Activated CD4-positive, alpha-beta T cell treated with anti-CD3 and anti-CD28 coated beads, Interleukin-2, amount 10 ng/mL, durations not matched to agents 7 days and 5 days (primary cell): ENCODE measurements at places on chromosomes 1 and 21. TPM values are rescaled to one million over a fixed set of nuclear protein-coding genes. Genes with fewer than 3 reads are reported as not detected.

- no peak for DNase-seq
Observed at GRCh38 chr1:56648546-56648945, 3.4 kb downstream of the PRKAA2 start.

Gene LPAR3
- total RNA-seq = 1.5 TPM

DNA sequence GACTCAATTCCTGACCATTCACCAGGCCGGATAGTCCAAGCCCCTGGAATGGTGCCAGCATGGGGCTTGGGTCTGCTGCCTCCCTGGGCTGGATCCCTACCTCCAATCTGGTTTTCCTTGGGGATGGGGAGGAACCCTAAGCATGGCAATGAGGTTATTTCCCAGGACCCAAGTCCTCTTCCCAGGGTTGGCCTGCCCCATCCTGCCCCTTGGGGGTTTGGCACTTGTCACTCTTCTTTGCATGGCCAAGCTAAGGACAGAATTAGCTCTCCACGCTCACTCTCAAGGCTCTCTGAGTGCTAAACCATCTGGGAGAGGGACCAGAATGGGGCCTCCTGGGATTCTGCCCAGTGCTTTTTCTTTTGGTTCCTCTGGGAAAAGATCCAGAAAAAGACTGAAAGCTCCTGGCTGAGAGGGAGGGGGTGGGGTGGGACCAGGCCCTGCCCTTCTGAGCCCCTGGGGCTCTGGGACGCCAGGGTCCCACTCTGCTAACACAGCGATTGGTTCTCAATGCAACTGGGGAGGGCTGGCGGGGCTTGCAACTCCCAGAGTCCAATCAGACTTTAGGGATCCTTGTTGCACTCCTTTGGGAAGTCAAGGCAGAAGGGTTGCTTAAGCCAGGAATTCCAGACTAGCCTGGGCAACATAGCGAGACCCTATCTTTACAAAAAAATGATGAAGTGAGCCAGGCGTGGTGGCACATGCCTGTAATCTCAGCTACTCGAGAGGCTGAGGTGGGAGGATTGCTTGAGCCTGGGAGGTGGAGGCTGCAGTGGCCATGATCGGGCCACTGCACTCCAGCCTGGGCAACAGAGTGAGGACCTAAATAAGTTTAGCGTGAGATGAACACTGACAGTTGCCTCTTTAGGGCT, 52.7 kb downstream of the DHRS3 start:
- no peak for DNase-seq

DNA sequence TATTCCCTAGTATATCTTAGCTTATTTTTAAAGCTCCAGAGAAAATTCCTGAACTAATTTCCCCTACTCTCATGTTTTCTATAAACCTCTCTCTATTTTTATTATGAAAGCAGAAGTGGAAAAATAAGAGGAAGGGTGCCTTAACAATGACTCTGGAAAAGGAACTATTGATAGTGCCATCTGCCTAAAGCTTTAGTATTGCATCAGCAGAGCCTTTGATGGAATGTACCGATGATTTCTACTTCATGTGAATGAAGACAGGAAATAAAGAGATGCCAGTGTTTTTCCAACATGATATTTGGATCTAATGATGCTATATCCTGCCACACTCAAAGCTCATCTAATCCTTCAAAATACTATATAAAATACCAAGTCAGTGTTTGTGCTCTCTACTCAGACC, 35.1 kb downstream of the TNFSF18 start:
- DNase-seq = no peak

DNA sequence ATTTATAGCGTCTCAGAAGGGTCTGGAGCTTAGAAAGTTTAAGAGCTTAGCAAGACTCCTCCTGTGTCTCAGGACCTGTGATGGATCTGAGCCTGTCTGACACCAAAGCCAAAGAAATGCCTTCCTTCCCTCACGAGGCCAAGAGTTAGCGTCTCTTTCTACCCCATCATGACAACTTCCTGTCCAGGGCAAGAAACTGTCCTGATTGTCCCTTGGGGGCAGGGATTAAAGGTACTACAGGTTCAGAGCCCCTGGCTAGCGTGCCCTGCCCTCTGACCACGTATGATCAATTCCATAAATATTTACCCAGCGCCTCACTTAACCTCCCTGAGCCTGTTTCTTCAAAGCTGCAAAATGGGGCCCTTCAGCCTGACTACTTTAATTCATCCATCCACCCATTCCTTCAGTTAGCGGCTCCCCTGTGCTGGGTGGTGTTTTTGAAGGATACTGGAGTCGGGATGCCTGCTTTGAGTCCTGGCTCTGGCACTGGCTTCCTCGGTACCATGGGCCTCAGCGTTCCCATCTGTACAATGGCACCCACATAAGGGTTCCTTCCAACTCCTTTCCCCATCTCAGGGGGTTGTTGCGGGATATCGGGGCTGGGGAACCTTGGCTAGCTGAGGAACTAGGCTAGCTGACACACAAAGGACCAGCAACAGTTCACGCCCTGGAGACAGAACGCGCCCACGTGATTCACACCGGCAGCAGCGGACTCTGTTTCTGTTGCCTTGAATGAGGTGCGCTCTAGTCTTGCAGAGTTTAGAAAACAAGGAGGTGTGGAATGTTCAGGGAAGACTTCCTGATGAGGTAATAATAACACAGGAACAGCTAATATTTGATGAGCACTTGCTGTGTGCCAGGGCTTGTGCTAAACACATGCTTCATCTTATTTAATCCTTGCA, 23.0 kb upstream of the EPHA2 start:
- no peak for DNase-seq

DNA sequence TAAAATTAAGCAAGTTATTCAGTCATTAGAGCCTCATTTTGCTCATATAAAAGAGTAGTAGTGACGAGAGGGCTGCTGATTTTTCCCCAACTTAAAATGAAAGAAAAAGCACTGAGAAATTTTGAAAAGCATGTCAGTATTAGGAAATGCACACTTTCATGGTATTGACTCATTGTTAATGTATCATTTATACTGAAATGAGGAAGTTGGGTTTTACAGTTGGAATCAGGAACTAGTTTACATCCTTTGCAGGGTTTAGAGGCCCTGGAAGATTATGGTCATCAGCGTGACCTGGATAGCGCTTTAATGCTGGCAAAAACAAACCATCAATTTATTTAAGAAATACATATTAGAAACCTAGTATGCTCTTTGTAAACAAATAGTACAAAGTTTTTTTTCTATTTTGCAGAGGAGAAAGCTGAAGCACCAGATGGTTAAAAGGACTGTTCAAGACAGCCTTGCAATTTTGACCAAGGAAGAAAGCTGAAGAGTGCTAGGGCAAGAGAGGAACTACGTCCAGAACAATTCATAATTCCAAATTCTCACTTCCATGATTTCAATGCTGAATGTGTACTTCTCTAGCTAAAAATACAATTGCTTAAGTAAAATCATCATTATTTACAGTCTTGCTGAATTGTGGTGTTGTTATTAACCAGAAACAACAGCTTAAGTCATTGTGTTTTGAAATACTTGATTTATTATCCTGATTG, 94.8 kb upstream of the SGIP1 start:
- DNase-seq = no peak

DNA sequence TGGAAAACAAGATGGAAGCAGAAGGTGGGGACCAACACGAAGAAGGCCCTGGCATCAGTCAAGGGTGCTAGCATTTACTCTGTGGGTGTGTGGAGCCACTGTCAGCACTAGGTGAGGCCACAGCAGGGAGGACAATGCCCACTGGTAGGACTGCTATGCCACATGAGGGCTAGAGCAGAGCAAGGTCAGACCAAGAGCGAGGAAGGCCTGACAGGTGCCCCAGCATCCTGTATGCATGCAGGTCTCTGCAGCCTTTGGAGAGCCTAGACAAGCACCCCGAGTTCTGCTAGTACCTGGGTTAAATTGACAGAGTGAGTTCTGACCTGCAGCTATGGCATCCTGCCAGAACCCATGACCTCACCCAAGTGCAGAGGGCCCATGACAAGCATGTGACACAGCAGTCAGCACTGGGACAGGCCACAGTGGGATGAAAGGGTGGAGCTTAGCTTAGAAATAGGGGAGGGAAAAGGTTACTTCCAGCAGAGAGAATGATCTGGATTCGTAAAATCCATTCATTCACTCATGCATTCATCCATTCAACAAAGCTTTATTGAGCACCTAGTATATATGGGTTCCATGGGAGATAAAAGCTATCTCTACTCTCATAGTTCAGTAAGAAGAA, 9.0 kb upstream of the CSF1 start:
- no peak for DNase-seq

- DNase-seq = no peak
Observed at GRCh38 chr1:109204484-109204883, 9.2 kb upstream of the SARS1 start.

Gene AK2
- 193 TPM for total RNA-seq

DNA sequence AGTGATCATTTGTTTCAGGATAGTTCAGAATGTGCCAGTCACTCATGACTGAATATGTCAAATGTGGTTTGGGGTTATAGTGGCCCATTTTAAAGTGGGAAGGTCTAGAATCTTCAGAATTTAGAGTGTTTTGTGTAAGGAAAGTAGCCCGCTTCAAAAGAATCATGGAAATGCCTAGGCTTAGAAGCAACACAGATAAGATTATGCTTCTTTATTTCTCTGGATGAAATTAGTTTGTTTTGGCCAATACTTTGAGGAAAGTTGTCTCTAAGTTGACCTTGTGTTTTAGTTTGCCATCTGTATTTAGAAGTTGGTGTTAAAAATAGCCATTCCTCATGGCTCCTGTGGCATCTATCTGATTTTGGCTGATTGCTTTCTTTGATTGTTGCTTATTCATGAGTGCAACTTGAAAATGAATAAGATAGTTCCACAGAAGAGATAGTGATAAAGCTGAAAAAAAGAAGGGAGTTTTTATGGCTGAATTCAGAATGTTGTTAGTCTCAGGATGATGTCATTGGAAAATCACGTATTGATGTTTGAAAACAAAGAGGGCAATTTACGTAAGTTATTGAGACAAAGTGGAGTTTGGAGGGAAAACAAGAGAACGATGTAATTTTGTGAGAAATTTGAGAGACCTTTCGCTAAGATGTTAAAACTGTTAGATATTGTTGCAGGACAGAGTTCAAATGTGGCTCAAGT, 71.9 kb downstream of the PLA2G4A start:
- DNase-seq = no peak

GRCh38 chr1:27409669-27410068, 17.2 kb downstream of the GPR3 start:
- DNase-seq = no peak

- no peak for DNase-seq
Observed at GRCh38 chr1:224407571-224408293, 26.9 kb downstream of the WDR26 start.

Gene HSPA13
- total RNA-seq = 26.6 TPM

DNA sequence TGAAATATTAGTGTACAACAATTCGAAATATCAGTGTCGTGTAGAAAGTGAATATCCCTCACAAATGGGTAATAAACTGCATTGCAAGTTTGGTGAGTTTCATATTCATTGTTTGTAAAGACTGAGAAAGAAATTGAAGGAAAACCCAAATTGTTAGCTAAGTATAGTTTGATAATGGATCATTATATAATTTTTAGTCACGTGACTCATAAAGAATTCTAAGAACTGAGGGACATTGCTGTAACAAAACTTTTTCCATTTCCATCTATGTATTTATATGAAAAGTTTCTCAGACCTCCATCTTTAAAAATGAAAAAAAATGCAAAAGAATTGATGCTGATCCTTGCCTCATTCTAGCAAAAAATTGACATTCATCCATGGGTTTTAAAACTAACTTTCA, 36.0 kb upstream of the SGIP1 start:
- DNase-seq = no peak

GRCh38 chr21:16912075-16912474, 600.8 kb upstream of the CXADR start:
- no peak for DNase-seq

DNA sequence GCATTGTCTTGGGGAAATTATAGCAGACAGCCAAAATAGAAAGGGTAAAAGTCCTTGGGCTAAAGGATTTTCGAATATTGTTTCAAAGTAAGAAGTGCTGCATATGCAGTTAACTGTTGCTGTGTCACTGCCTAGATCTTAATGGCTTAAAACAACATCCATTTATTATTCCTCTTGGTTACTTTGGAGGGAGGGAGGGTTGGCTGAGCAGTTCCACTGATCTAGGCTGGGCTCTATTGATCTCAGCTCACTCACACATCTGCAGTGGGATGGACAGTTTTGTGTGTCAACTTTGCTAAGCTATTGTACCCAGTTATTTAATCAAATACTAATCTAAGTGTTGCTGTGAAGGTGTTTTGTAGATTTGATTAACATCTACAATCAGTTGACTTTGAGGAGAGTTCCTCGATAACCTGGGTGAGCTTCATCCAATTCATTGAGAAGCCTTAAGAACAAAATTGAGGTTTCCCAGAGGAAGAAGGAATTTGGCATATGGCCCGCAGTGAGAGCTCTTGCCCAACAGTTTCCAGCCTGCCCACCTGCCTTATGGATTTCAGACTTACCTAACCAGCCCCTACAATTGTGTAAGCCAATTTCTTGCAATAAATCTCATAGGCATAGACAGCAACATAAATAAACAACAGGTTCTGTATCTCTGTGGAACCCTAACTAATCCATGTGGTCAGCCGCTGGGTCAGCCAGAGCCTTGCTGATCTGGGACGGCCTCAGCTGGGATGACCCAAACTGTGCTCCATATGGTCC, 187.3 kb downstream of the AK5 start:
- DNase-seq = no peak

GRCh38 chr1:18158714-18159113, 51.1 kb downstream of the IGSF21 start:
- DNase-seq = no peak

Gene SPATA45
- total RNA-seq = 0.45 TPM

GRCh38 chr1:240824238-240824637, 212.3 kb upstream of the GREM2 start:
- DNase-seq = no peak

DNA sequence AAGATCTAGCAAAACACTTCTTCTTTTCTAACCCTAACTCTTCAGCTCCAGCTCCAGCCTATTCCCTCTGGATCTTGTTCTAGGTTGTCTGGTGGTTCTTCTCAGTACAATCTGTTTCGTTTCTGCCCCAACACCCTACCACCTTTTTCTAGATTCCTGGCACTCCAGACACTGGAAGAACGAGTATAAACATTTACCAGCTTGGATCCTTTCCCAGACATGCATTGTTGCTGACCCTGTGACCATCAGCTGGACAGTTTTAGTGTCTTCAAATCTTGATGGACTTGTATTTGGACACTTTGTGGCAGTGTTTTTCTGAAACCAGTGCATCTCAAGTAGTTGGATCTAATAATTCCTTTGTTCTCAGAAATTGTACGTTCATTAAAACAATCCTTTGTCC, 30.6 kb upstream of the CACNA1E start:
- DNase-seq = no peak

DNA sequence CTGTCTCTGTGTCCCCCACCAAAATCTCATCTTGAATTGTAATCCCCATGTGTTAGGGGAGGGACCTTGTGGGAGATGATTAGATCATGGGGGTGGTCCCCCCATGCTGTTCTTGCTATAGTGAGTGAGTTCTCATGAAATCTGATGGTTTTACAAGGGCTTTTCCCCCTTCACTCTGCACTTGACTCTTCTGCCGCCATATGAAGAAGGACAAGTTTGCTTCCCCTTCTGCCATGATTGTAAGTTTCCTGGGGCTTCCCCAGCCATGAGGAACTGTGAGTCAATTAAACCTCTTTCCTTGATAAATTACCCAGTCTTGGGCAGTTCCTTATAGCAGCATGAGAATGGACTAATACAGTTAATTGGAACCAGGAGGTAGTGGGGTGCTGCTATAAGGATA, 137.1 kb upstream of the RAB4A start:
- DNase-seq = no peak

Gene TMPRSS2
- total RNA-seq = not detected

Gene SLC66A1
- 5.3 TPM for total RNA-seq

Gene LCE1B
- not detected for total RNA-seq
